ENCODE measurements at places on chromosomes 4 and X.
A peak's percentile ranks its signal among the peaks of the same experiment; 100 is the strongest.

- no peak for DNase-seq
Observed at GRCh38 chr4:10083861-10084641, 32.5 kb downstream of the WDR1 start.

GRCh38 chr4:108396900-108397497 lies 223.4 kb upstream of the RPL34 start:
- no peak for DNase-seq

- DNase-seq: no peak
Observed at GRCh38 chrX:133399411-133399810, 15.9 kb downstream of the GPC4 start.

- peak; percentile 80 for DNase-seq
Observed at GRCh38 chrX:120790118-120790517, 85.5 kb downstream of the CT47B1 start.

DNA sequence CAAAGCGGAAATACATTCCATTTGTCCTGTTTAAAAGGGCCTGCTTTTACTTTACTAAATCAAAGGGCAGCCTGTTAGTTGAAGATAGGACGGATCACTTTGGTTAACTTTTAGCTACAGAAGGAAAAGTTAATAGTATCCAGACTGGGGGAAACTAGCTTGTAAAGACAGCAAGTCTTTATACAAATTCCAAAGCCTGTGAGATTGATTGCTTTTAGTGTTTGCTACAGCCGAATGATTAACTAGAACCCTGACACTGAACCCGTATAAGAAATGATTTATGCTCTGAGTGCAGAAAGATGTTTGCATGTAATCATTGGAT lies 93.4 kb downstream of the FRAS1 start:
- DNase-seq: no peak

- no peak for DNase-seq
Observed at GRCh38 chrX:154441984-154442707, 1.8 kb upstream of the FAM50A start.

GRCh38 chrX:107465932-107466620 lies 16.6 kb downstream of the FRMPD3 start:
- no peak for DNase-seq

DNA sequence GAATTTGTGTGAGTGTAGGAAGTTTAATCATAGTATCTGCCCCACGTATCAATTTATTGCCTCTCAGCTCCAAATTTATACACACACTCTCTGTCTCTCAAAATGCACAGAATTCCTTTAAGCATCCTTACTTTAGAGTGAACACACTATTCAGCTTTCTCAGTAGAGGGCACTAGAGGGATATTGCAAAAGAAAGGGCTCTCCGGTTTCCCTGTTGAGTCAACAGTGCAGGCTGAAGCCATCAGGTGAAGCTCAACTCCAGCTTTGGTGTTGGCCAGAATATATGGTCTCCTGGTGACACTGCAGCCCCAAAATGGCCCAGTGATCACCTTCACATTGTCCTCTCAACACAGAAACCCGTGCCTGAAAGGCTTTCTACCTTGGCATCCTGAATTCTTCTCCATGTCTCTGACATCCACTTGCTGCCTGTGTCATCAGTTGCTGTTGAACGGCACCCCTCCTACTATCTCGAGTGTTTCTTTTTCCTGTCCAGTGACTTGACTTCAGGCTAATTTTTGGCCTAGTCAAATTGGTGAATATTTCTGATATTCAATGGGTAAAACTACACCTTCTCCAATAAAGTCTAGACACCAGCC lies 670.5 kb downstream of the GABRG1 start:
- DNase-seq: peak; percentile 70

DNA sequence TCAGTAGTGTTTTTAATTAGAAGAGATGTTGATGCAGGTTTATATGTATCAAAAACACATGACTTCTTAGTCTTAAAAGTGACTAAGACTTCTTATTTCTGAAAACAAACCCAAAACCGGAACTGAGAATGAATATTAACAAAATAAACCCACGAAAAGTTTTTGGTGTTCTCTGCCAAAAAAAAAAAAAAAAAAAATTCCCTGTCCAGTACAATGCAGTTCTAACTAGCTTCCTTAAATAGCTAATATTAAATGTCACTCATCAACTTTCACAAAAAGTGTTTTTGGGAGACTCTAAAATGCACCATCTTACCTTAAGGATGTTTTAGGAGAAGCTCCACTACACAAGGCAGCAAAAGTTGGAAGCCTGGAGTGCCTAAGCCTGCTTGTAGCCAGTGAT lies 2.0 kb downstream of the ANKRD37 start:
- no peak for DNase-seq

DNA sequence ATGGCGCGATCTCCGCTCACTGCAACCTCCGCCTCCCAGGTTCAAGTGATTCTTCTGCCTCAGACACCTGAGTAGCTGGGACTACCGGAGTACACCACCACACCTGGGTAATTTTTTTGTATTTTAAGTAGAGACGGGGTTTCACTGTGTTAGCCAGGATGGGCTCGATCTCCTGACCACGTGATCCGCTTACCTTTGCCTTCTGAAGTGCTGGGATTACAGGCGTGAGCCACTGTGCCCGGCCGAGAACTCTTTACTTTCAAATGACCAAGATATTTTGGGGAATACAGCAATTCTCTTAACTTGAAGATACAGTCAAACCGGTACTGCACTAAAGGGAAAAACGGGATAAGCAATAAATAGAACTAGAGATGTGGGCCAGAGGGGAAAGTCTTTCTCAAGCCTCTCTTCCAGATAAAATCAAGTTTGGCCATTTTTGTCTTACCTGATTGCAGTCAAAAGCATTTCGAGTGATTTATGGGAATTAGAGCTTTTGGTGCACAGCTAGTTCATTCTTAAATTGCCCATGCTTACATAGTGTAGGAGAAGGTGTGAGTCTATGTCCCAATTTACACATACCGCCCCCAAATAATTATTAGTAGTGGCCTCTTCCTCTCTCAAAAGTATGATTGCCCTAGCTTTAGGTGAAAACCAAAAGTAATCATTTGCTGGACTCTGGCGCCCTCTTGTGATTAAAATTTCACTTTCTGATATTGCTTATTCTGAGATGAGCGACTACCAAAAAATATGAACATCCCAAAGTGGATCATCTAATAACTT lies 53.2 kb upstream of the ABCG2 start:
- DNase-seq: peak; percentile 85

GRCh38 chr4:20266215-20267082 lies 14.7 kb downstream of the SLIT2 start:
- DNase-seq: no peak

- DNase-seq: peak; percentile 76
Observed at GRCh38 chrX:103310555-103311398, at the start of gene BEX2. Gene BEX2 (minus strand): TSS chrX:103310990. CDS start chrX:103309976, 1,014 bp downstream.

GRCh38 chr4:113977526-113977855 lies 2.0 kb downstream of the ARSJ start:
- DNase-seq: no peak

GRCh38 chr4:85446141-85446861 lies 28.6 kb upstream of the ARHGAP24 start:
- DNase-seq: no peak

Data from hematopoietic multipotent progenitor cell treated with erythropoietin and hydrocortisone succinate and interleukin-3 and kit ligand, for 4 days (in vitro differentiated cells).